ENCODE measurements at places on chromosomes 7 and 10.

GRCh38 chr10:65993451-65993850 lies 932.4 kb upstream of the LRRTM3 start:
- DNase-seq, result no peak

DNA sequence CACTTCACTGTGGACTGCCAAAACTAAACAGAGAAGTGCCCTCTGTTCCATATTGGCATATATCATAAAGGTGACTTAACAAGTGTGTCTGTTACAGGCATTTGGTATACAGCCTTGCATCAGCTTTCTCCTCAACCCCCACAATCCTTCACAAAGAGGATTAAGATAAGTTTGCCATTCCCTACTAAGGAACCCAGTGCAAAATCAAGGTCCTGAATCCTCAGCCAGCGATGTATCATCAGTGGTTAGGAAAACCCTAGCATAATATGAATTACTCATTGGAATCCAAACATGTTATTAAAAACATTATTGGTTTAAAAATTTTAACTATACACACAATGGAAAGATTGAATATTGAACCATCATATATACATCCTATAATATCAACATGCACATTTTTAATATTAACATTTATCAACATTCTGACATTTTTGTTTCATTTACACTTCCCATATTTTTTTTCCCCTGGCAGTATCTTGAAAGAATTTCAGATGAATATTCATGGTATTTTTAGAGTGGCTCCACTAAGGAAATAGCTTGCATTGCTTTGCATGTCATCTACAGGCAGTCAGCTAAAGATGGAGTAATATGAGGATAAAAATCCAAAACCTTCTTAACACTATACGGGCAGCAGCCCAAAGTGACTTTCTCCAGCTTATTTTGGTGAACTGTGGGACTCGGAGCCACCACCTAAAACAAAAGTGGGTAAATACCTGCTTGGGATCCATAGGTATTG lies 215.6 kb upstream of the CHRM2 start:
- no peak for DNase-seq

- no peak for DNase-seq
These were observed 290.2 kb downstream of the DNAJB6 start for GRCh38 chr7:157627033-157627432.

DNA sequence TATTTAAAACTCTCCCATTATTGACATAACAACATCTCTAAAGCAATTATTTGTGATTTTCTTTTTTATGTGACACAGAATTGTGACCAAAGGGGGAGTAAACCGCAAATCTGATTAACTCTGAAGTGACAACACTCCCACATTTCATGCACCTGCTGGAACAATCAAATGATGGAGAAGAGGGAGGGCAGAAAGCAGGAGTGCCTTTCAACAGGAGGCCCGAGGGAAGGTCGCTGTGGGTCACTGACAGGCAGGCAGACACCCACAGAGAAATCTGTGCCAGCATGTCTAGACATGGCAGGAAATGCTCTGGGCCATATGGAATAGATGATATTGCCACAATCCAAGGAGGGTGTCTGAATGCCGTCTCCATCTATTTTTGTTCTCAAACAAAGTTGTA lies 247.3 kb downstream of the DOCK4 start:
- DNase-seq, result no peak

GRCh38 chr10:36676756-36677430 lies 448.5 kb upstream of the ANKRD30A start:
- no peak for DNase-seq

- no peak for DNase-seq
These were observed 293.5 kb upstream of the IMMP2L start for GRCh38 chr7:111855842-111856227.

- DNase-seq, result no peak
These were observed 9.9 kb upstream of the ARHGAP22 start for GRCh38 chr10:48614481-48615390.

GRCh38 chr7:135845415-135846075 lies 96.9 kb upstream of the FAM180A start:
- no peak for DNase-seq

DNA sequence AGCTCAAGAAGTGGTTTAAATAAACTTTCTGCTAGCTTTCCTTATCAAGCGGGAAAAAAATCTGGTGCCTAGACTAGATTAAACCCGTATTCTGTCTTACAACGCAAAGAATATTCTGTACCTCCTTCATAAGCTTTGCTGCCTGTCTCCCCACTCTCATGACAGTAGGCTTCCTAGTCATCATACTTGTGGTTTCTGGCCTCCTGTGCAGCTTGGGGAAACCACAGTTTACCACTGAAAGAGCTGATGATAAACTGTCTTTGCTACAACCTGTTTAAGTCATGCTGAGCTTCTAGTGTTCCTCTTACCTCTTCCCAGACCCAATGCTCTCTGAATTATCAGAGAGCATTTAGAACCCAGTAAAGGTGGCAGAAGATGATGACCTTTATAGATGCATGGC lies 55.0 kb downstream of the PODXL start:
- no peak for DNase-seq

GRCh38 chr10:132336919-132337407 lies 5.0 kb downstream of the LRRC27 start:
- DNase-seq, result no peak

- DNase-seq, result no peak
These were observed 14.6 kb upstream of the VAX1 start for GRCh38 chr10:117152668-117153067.

GRCh38 chr7:51317582-51317910 lies 937 bp upstream of the COBL start:
- no peak for DNase-seq

DNA sequence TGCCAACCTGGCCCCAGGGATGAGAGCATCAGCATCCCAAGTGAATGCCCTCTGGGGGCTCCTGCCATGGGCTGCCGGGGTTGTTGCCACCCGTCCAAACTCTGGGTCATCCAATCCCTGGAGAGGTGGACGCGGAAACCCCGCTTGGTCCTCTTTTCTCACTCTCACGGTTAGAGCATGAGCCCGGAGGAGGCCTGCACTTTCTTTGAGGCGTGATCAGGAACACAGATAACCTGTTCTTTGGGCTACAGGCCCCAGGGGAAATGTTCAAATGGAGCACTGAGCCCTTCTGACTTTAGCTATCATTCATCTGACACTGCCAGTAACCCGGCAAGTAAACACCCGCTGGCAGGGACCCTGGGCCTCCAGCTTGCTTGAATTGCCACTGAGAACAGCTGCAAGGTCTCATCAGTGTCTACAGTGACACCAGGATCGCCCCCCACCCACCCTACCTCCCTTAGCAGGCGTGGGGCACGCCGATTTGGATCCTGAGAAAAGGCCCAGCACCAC lies 29.4 kb upstream of the SLF2 start:
- DNase-seq, result no peak

DNA sequence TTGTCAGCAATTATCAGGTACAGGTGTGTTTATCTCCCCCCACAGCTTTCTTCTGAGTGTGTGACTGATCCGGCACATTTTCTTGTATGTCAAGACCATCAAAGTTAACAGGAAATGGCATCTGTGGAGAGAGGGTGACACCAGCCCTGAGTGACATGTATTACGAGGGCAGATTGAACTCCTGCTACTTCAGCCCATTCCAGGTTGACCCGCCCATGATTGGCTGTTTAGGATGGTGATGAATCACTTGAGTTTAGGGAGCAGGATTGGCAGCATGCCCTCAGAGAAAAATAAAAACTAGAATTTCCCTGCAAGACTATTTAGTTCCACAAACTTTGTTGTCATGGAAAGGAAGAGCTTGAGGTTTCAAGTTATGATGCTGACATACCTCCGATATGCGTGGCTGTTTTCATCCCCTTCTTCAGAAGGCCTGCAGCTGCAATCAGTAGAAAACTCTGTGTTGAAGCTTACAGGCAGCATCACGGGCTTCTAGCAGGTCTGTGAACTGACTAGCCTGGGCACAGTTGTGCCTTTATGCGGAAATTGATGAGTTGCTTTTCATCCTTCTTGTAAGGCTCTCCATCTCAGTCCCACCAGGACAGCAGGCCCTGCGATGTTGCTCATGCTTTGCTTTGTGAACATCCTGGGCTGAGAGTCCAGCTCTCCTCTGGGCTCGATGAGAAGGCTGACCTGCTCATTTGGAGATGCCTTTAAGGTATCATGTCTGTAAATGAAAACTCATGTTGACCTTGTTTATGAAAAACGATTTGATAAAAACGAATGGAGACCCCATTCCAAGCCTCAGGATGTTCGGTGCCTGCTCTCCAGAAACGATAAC lies 8.0 kb upstream of the CELF2 start:
- DNase-seq, result no peak

GRCh38 chr7:55055479-55055878 lies 36.7 kb downstream of the EGFR start:
- DNase-seq, result no peak

DNA sequence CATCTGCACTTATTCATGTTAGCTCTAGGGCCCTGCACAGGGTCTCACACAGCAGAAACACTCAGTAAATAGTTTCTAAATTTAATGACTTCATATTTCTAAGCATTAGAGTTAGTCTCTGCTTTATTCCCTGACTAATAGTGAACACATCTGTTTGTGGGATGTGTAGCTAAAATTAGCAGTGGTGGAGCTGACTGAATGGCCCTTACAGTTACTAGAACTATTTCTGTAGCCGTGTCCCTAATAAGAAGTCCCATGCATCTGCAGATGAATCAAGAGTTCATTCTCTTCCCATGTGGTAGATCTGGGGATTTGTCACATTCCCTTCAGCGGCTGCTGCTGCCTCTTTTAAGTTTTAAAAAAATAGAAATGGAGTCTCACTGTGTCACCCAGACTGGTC lies 11.7 kb downstream of the MAP3K8 start:
- DNase-seq, result no peak

- no peak for DNase-seq
These were observed 116.8 kb upstream of the JCAD start for GRCh38 chr10:30176182-30176581.

DNA sequence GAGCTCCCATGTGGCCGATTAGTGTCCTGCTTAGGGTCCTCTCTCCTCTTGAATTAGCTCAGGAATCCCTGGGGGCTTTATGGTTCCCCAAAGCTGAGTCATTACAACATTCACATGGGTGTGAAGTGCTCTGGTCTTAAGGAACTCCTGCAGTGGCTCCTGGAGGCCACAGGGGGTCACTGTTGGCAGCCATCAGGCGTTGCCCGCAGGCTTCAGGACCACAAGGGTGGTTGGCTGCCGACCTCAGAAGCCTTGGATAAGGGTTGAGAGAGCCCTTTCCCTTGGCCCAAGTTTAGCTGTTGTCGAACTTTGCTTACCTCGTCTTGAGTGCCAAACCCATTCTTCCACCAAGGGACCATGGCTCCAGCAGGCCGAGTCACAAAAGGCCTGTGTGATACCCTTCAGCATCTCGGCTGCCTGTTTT lies 61.7 kb downstream of the SH2D4B start:
- peak; percentile 77 for DNase-seq

- no peak for DNase-seq
These were observed 268.2 kb downstream of the PTEN start for GRCh38 chr10:88131511-88132139.

GRCh38 chr10:125995726-125996304 lies 99.5 kb downstream of the FANK1 start:
- DNase-seq, result no peak

DNA sequence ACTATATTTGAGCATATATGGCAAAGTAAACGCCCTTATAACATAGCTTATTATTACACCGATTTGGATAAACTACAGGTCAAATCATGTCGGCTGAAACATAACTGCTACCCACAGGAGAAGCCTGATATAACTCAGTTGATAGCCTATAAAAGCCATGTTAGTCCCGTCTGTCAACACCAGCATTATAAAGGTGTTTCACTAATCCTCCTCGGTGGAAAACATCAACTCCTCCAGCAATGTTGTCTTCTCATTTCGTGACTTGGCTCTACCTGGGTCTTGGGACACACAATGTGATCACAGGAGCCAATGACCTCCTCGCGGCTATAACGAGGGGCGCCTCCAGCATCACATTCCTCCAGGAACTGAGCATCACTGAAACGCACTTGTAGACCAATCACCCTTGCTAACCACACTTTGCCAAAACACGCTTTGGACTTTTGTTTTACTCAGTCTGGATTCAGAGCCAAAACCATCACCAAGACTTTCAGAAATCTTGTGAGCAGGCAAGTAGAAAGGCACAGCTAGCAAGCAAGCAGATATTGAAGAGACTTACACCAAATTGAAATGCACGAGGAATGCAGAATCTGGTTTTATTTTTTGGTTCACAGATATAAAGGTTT lies 269.7 kb upstream of the NFE2L3 start:
- no peak for DNase-seq

DNA sequence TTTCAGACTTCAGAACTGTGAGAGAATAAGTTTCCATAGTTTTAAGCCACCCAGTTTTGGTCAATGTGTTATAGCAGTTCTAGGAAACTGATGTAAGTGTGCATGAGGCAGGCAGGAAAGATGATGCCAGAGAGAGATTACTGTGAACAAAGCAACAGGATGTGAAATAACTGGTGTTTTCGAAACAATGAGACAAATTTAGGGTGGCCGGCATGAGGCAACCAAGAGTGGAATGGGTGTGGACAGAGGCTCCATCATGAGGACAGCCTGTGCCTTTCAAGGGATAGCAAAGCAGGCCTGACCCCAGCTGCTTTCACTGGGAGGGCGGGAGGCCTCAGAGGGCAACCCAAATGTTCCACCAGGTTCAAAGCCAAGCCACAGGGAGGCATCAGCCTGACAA lies 67.3 kb upstream of the UCN3 start:
- DNase-seq, result no peak

DNA sequence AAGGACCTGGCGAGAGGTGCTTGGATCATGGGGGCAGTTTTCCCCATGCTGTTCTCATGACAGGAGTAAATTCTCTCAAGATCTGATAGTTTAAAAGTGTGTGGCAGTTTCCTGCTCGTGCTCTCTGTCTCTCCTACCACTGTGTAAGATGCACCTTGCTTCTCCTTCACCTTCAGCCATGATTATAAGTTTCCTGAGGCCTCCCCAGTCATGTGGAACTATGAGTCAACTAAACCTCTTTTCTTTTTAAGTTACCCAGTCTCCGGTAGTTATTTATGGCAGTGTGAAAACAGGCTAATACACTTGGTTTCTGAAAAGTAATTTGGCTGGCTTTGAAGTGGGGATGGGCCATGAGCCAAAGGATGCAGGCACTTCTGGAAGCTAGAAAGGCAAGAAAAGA lies 268.0 kb upstream of the KAT6B start:
- DNase-seq, result no peak

DNA sequence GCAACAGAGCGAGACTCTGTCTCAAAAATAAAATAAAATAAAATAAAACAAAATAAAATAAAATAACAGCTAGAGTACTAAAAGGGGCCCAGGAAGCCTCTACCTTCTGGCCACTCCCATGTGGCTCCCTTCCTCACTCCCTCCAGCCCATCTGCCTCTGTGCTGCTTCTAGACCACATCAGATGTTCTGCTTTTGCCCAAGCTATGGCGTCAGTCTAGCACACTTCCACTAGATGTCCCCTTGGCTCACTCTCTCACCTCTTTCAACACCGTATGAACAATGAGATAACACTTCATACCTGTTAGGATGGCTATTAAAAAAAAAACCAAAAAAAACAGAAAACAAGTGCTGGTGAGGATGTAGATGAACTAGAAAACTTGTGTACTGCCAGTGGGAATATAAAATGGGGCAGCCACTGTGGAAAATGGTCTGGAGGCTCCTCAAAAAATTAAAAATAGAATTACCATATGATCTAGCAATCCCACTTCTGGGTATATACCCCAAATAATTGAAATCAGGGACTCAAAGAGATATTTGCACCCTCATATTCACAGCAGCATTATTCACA lies 132.3 kb downstream of the ARHGAP22 start:
- no peak for DNase-seq

GRCh38 chr10:104766341-104766740 lies 125.3 kb downstream of the SORCS3 start:
- no peak for DNase-seq

GRCh38 chr10:58089739-58090138 lies 178.0 kb downstream of the IPMK start:
- no peak for DNase-seq
